ENCODE measurements at places on chromosomes 6 and 20.
A peak's percentile ranks its signal among the peaks of the same experiment; 100 is the strongest.

DNA sequence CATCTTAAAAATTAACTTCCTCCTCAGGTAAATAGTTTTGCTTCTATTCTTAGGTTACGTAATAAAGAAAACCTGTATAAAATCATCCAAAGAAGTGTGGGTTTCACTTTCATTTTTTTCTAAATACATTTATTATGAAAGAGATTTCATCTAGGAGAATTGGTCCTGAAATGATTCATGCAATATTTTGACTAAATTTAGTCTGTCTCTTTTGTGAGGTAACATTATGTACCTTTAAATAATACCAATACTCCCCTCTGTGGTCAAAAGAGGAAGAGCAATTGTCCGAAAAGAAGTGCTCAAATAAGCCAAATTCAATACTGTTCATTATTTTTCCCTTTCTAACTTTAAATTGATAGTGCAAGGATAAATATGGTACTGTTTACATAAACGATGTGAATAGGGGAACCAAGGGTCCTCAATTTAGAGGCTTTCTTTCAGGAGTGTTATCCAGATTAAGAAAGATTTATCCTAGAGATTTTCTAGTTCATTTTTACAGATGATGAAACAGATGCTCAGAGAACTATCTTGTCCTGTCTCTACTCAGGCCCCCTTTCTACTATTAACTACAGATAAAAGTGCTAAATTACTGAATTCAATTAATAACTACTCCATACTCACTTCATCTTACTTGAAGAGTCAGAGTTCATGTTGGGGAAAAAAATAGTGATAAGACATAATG, 26.2 kb downstream of the CYP39A1 start:
- DNase-seq, result no peak

GRCh38 chr6:28656715-28657114, 131.0 kb downstream of the GPX5 start:
- no peak for DNase-seq

- DNase-seq, result no peak
These were observed 696 bp upstream of the SIRPA start for GRCh38 chr20:1894471-1894950.

GRCh38 chr6:9398071-9398766, 962.9 kb upstream of the SLC35B3 start:
- DNase-seq, result no peak

- DNase-seq, result no peak
These were observed 13.7 kb upstream of the ZNF318 start for GRCh38 chr6:43383021-43383667.

GRCh38 chr6:35716798-35717197, 20.0 kb upstream of the ARMC12 start:
- DNase-seq, result no peak

GRCh38 chr20:50192364-50193198, 2.0 kb downstream of the CEBPB start:
- peak; percentile 93 for DNase-seq

- no peak for DNase-seq
These were observed 12.7 kb downstream of the L3MBTL1 start for GRCh38 chr20:43520074-43520630.

DNA sequence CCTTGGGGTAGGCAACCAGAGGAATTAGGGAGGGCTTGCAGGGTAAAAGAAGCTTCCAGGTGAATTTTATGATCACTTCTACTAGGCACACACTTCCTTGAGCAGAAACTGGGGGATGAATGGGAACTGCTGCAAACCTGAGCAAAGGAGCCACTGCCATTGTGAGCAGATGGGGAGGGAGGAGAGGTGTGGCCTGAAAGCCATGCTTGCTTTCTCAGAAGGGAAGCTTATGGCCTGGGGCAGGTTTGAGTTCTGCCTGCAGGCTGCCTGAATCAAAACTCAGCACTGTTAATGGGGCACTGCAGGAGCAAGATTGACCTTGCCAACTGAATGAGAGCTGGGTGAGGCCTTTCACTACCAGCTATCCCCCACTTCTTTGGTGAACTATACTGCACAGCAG, 328.1 kb downstream of the NKAIN2 start:
- no peak for DNase-seq

DNA sequence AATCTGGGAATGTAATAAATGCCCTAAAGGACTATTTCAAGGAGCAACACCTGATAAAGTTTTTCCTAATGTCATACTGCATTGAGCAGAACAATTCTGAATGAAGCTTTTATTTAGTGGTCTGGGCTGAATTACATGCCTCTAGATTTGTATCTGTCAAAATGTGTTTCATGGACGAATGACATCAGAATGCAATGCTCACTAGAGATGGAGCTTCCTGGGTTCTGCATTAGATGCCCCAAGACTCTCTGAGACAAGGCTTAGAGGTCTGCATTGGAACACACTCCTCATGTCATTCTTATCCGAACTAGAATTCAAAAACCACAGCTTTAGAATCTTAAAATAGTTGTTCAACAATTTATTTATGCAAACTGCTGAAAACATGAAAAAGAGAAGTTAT, 62.0 kb downstream of the SYNE1 start:
- no peak for DNase-seq

DNA sequence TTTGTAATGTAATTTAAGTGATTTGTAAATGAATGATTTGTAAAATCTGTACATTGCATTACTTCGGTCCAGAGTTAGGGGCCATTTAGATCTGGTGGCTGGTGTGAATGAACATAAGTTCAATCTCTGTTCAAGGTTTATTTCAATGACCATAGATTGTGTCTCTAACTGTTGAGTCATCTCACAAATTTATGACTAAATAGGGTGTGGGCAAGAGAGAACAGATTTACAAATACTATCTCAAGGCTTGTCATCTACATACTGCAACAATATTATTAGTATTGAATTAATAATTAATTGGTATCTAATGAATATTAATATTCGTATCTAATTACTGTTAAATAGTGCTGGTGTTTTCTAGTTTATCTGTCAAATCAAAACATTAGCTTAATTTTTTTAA, 115.3 kb upstream of the EDN1 start:
- no peak for DNase-seq

- DNase-seq, result no peak
These were observed 97.8 kb downstream of the GMPR start for GRCh38 chr6:16336056-16336818.

DNA sequence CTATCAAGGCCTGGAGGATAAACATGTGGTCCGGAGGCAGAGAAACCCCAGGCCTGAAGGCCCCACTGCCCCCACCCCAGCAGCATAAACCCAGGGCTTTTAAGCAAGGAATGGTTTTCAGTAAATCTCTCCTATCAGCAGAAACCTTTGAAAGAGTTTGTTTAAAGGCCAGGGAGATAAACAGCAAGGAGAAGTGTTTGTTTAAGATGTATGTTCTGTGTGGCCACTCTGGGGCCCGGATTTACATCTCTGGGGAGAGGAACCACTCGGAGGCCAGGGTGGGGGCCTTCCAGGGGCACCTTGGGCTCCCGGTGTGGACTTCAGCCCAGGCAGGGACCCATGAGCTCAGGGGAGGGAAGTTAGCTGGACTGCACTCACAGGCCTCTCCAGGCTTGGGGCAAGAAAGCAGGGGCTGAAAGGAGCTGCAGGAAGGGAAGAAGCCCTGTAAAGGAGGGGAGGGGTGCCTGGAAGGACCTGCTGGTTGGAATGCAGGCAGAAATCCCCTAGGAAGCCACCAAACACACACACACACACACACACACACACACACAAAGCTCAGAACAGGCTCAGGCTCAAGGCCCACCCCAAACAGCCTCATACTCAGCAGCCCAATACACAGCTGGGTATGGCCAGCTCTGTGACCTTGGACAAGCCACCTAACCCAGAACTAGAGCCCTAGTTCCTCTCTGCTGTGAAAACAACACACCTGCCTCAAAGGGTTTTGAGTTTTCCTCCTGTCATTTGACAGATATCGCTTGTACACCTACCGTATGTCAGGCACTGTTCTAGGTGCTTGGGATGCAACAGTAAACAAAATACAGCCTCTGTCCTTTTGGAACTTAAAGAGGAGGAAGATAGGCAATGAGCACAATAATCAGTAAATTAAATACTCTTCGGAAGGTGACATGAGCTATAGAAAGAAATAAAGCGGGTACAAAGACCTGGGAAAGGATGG, 26.2 kb upstream of the FOXP4 start:
- DNase-seq, result no peak

DNA sequence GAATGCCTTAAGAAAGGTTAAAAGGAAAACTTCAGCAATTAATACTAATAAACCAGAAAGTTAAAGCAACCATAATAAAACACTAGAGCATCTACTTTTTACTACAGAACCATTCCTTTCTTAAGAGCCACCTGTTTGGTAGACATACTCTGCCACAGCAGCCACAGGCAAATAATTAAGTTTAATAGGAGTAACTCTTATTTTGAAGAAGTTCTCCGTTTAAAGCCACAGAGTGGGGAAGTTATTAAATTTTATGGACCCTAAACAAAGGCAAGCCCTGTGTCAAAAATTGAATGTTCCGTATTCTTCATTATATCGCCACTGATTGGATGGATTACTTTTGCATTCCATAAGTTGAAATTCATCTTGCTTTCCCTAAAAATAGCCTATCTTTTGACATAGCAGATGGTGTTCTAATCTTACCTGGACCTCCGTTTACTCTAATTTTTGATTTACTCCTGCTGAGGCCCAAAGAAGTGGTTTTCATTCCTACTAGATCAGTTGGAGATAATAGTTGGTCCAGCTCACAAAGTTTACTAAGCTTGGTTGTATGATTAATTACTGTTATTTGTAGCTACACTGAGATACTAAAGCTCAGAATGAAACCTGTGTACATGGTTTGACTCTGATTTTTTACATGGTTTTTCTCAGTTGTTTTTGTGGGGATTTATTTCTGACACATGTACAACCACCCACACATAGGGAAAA, 140.4 kb upstream of the SUPT3H start:
- DNase-seq, result no peak

GRCh38 chr6:116528780-116529179, 16.7 kb downstream of the TRAPPC3L start:
- no peak for DNase-seq

DNA sequence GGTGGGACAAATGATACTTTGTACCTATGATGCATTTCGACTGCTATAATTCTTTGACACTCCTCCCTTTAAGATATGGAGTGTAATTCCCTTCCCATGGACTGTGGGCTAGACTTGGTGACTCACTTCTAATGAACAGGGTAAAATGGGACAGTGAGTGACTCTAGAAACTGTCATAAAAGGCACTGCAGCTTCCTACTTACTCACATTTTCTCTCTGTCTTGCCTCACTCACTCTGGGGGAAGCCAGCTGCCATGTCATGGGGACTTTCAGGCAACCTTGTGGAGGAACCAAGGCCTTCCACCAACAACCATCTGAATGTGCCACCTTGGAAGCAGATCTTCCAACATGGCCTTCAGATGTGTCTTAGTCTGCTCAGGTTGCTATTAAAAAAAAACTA, 12.9 kb upstream of the GFOD1 start:
- no peak for DNase-seq

GRCh38 chr6:128560966-128561365, 40.6 kb upstream of the PTPRK start:
- no peak for DNase-seq

GRCh38 chr6:129206821-129207220, 323.9 kb downstream of the LAMA2 start:
- DNase-seq, result no peak

- DNase-seq, result peak; percentile 21
These were observed 176.4 kb downstream of the ARID1B start for GRCh38 chr6:156953479-156954146.

All from hematopoietic multipotent progenitor cell treated with erythropoietin and hydrocortisone succinate and interleukin-3 and kit ligand, for 15 days (in vitro differentiated cells).